ENCODE measurements at places on chromosomes 3 and 15.

- DNase-seq, result no peak
These were observed 74.6 kb upstream of the PDZRN3 start for GRCh38 chr3:73699327-73699726.

- DNase-seq, result no peak
These were observed 26.9 kb upstream of the GOLGA8B start for GRCh38 chr15:34610354-34610753.

DNA sequence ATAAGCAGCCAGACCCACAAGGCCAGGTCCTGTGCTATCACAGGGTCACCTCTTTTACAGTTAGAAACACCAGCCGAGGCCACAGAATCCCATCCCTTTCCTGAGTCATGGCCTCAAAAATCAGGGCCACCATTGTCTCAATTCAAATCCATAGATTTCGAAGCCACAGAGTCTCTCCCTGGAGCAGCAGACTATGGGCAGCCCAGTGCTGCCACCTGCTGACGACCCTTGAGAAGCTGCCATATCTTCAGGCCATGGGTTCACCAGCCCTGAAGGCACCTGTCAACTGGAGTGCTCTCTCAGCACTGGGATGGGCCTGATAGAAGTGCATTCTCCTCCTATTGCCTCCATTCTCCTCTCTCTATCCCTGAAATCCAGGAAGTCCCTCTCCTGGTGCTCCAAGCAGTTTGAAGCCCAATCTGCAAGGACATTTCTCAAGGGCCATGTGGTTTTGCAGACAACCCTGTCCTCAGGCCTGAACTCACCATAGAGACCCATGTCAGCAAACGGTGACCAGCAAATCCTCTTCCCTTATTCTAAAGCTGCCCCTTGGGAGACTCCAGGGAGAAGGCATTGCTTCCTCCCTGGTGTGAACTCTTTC, 39.6 kb downstream of the TGM4 start:
- peak; percentile 66 for DNase-seq

- DNase-seq, result no peak
These were observed 45.8 kb downstream of the PARP15 start for GRCh38 chr3:122623031-122623829.

GRCh38 chr15:74525309-74525708, 15.7 kb upstream of the ARID3B start:
- DNase-seq, result no peak
